ENCODE measurements at places on chromosomes 5 and 9.

DNA sequence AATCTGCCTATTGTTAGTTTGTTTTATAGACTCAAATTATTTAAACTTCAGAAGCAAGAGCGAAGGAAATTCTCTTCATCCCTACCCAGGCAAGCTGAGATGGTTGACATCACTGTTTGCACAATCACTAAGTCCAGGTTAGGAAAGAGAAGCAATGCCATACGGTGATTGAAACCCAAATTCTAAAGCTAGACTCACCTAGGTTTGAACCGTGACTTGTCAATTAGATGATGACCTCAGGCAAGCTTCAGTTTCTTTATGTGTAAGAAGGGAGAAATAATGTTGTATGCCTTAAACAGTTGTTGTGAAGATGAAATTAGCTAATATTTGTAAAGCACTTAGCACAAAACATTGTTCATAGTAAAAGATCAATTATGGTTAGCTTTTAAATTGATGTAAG, 96.5 kb upstream of the ANKRD55 start:
- no peak for DNase-seq

- no peak for DNase-seq
These were observed 49.5 kb upstream of the SARDH start for GRCh38 chr9:133787754-133788025.

- no peak for DNase-seq
These were observed 131.5 kb downstream of the MTX3 start for GRCh38 chr5:79859588-79859987.

DNA sequence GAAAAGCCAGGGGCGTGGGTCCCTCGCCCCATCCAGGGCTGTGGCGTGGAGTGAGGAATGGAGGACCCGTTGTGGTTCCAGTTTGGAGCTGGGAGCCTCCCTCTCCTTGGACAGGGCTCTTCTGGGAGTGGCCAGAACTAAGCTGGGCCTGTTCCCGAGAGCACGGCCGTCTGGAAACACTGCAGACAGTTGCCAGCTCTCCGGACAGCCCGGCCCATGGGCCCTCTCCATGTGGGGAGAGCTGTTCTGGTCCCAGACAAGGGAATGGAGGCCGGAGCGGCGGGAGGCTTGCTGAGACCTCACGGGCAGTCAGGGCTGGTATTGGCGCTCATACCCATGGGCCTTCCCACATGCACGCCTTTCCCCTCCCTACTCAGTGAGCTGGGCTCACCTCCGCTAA, 45.2 kb upstream of the FCN2 start:
- DNase-seq: no peak

DNA sequence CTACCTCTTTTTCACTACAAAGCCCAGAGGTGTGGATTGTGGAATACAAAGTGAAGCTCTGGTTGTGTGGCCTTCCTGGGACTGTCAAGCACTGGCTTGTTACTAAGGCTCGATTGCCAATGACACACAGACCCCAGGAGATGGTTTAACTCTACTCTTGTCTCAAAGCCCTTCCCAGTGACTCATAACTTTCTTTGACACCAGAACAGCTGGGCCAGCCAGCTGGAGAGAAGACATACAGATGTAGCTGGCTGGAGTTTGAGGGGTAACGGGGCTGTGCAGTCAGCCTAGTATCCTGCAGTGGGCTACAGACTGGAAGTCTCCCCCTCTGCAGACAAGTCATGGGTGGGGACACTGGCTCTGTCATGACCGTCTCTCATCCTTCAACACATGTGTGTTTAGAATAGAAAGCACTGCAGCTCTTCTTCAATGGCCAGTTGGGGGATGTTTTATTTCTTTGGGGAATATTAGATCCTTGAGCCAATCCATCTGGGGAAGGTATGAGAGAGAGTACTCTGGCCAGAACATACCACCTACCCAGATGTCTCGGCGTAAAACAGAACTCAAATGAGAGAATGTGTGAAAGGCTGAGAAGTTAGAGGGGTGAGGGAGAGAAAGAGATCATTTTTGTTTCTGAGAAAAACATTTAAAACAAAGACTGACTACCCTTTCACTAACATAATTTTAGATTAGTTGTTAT, 53.3 kb downstream of the SEMA6A start:
- DNase-seq: no peak
